ENCODE measurements at places on chromosomes 2 and 18.

DNA sequence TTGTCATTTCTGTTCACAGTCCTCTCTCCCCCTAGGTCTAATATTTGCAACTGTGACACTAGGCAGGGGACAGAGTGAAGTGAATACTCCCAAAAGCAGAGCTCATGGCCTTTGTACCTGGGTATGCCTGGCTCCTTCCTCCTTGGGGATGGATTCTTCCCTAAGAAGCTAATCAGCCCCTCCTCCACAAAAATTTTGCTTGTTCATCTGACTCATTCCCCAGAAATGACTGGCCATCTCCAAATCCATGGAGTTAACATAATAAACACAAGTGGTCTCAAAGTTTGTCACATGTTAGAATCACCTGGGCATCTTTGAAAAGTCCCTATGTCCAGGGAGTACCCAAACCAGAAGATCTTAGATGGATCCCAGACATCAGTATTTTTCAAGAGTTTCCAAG lies 65.3 kb downstream of the SUCLG1 start:
- DNase-seq = no peak

DNA sequence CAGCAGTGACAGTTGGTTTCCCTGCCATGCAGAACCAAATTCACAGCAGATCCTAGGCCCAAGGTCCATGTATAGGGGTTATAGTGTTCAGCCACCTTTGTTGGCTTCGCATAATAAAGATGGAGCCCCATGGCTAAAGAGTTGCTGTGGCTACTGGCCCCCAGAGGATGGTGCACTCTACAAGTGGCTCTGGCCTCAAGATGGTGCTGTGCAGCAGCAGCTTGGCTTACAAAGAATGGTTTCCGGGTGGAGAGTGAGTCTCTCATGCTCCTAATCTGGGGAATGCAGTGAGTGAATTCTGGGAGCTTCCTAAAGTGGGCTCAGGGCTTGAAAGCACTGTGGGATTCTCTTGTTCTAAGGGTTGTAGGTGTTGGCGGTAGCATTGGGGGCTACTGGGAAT lies 1199.7 kb downstream of the CNTNAP5 start:
- DNase-seq = no peak

GRCh38 chr2:72828840-72829507 lies 3.1 kb upstream of the EXOC6B start:
- DNase-seq = no peak

GRCh38 chr2:146365041-146365440 lies 1479.8 kb upstream of the ACVR2A start:
- DNase-seq = no peak

DNA sequence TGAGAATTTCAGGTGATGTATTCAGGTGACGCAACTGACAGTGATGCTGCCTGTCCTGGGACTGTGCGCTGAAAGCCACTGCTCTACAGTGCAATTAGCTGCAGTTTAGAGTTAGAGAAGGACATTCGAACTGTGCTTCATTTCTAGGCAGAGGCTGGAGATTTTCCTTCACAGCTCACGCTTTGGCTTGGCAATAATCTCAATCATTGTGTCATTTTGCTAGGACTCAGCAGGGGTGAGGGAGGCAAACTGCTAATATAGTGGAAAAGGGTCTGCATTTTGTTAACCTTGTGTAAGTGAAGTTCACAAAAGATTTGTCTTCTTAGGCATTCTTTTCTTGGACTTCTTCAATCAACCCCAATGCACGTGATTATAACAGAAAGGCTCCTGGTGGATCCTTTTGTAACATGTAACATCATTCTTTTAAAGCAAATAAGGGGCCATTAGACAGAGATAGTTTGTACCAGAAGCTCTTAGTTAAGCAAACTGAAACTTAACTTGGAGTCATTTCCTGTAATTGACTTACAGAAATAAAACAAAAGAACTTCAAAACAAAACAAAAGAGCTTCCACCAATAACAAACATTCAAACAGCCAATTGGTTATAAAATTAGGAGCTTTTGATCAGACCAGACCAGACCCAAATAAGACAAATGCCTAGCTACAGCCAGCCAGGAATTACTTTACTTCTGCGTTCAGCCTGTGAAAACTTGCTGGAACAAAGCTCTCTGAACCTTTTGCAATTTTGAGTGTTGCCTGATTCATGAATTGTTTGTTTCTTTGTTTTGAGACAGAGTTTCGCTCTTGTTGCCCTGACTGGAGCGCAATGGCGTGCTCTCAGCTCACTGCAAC lies 1376.3 kb upstream of the CELF4 start:
- DNase-seq = no peak

GRCh38 chr2:9918275-9918674 lies 33.2 kb upstream of the GRHL1 start:
- DNase-seq = no peak

DNA sequence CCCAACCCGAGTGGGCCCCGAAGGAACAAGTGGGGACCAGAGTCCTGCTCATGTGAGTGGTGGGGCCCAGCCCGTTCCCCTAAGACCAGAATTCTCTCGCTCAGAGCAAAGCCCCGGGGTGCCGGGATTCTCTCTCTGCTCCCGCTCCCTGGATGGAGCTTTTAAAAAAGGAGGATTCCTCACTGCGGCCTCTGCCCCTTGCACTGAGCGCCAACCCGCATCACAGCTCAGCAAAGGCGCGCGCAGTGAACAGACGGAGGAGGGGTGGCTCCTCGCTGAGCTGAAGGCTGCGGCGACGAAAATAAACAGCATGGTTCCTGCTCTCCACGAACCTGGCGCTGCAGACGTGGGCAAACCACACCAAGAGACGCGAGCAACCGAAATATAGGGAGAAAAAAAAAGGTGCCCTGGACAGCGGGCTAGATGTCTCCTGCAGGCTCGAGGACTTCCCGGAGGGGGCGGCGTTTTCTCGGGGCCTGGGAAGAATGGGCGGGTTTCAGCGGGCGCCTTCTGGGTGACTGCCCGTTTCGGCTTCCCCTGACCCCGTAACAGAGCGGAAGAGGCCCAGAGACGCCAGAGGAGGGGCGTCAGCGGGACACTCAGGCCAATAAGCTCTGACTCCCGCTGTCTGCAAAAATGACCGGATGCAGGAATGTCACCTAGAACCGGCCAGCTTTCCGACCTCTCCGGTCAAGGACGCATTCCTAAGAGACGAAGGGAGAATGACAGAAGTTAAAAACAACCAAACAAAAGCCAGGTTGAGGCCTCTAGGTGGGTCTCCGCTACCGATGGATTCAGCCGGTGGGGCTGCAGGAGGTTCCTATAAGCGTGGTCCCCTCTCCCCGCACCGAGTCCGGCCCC lies 819 bp upstream of the KLF11 start:
- peak; percentile 79 for DNase-seq

DNA sequence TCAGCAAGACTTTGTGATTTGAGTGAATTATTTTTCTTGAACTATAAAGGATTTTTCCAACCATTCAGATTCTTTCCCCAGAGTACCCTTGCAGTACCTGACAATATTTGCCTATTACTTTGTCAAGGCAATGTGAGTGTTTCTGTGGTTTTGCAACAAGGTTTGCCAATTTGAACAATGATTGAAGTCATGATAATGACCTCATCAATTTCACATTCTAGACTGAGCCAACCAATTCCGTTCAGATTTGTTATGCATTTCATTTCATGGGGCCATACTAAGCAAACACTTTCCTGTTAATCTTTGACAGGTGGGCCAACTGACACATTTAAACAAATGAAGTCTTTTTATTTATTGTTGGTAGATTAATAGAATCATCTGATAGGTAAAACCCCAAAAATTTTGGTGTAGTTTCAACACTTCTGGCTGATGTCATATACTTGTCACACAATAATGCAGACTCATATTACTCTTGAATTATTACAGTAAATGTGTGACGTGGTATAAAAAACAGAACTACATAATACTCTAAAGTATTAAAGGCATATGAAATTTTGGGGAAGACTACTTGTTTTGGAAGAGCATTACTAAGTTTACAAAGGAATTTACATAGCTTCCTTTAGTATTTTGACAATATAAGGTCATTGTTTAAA lies 526.4 kb downstream of the DPP10 start:
- DNase-seq = no peak

DNA sequence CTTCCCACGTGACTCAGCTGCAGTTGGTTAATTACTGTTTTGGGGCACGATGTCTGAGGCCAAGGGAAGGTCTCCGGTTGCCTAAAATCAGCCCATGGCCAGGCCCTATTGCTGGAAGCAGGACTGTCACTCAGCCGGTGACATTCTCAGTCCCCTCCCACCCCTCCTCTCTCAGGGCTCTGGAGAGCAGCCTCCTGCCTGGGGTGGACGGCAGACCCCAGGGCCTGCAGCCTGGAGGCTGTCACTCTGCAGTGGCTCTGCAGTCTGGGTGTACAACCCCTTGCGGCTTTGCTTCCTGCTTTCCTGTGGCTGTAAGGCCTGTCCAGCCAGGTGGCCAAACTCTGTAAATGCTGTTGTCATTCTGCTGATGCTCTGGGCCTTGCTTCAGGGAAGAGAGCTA lies 32.8 kb downstream of the ZBTB7C start:
- DNase-seq = no peak

DNA sequence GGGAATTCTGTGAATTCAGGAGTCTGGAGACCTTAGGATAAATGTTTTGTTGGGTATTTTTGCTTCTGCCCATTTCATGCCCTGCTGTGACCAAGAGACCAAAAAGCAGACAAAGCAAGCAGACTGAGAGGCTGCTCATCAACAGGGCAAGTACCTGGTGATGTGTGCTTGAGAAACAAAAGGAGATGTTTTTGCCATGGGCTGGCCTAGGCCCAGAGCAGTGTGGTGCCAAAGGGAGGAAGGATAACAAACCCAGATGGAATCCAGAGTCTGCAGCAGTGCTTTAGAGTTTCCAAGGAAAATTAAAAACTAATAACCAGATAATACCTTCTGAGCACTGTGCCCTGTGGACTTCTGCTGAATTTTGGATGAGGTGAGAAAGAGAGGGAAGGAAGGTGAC lies 538.4 kb downstream of the STK39 start:
- DNase-seq = no peak

DNA sequence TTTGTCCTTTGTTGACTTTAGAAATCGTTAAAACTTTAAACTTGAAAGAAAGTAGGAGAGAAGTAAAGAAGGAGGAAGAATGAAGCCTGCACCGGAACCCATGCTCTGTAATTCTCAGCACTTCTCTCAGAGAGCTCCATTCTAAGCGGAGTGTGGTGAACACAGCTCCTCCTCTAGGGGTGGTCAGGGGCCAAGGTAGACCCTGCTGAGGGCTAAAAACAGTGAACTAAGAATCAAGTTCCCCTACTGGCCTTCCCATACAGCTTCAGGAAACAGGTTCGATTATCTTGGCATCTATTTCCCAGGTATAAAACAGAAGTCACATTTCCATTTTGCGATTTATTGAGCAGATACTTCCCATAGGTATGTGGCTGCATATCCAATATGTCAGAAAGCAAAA lies 92.7 kb upstream of the ASAP2 start:
- DNase-seq = no peak

GRCh38 chr18:58493516-58494253 lies 135.2 kb downstream of the ALPK2 start:
- peak; percentile 88 for DNase-seq

DNA sequence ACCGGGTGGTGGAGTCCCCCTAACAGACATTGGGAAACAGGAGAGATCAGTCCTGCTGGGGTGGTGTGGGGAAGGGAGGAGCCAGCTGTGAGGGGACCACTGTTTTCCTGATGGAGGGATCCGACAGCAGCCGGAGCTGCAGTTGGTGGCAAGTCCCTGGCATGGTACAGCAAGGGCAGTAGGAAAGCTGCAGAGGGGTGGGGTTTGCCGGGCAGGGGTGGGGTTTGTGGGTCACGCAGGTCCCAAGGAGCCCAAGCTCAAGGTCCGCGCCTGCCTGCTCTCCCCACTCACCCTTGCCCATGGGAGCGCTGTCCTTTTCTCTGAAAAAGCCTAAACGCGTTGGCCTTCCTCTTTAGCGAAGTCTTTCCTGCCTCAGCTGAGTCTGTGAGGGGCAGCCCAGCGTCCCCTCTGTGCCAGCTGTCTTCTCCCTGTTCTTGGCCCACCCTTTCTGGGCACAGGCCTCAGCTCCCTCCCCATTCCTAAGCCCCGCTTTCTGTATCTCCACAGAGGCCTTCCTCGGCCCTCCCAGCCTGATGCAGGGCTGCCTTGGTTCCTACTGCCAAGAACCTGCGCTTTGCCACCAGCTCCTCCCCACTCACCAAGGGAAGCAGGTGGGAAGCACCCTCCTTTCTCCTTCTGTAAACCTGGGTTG lies 29.3 kb upstream of the INHBB start:
- no peak for DNase-seq

GRCh38 chr2:60406192-60406591 lies 147.3 kb downstream of the BCL11A start:
- no peak for DNase-seq

DNA sequence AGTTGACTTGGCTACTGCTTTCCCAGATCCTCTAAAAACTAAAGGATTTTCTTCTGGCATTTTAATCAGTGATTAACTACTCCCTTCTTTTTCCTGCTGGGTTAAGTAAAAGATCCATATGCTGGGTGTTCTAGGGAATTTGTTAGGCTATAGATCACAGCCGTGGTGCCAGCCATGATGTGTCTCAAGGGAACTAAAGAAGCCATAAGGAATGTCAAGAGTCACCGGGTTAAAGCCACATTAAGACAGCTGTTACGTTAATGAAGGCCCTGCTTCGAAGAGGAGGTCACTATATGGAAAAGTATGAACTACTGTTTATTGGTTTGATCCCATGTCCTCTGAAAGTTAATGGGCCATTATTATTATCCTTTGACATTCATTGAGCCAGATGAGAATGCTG lies 70.7 kb downstream of the PAX3 start:
- no peak for DNase-seq

GRCh38 chr2:183269956-183270355 lies 145.7 kb downstream of the NUP35 start:
- DNase-seq = no peak

DNA sequence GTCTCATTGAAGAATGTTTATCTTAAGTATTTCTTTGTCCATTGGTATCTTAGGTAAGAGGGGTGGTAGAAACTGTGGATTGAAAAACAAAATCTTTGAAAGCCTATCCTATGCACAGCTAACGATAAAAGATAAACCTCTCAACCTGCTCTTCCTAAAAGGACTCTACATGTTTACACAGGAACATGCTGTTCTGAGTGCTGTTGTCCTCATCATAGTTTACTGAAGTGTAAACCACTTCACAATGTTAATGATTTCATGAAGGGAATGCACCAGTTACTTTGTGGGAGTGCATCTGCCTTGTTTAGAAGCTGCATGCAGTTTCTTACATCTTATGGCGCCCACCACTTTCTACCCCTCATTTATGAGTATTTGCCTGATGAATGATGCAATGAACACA lies 1.2 kb downstream of the ACMSD start:
- DNase-seq = no peak

DNA sequence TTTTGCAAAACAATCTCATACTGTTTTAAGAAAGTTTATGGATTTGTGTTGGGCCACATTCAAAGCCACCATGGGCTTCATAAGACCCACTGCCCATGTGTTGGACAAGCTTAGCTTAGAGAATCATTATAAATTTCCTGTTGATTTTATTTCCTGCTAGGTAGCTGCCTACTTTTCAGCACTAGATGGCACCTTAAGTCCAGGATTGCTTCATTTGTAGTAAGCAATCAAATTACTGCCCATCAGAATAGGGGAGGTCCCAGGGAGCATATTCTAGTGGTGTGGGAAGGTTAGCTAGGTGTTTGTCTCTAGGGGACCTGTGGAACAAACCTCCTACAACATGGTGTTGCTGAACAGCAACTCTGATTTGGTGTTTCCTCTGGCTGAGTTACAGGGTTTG lies 11.0 kb upstream of the DCDC2C start:
- DNase-seq = no peak

- DNase-seq = no peak
Observed at GRCh38 chr2:212477571-212477970, 61.0 kb downstream of the ERBB4 start.

GRCh38 chr2:235086481-235087184 lies 134.8 kb downstream of the SH3BP4 start:
- DNase-seq = no peak
